ENCODE measurements at places on chromosomes 3 and 15.
A peak's percentile ranks its signal among the peaks of the same experiment; 100 is the strongest.

DNA sequence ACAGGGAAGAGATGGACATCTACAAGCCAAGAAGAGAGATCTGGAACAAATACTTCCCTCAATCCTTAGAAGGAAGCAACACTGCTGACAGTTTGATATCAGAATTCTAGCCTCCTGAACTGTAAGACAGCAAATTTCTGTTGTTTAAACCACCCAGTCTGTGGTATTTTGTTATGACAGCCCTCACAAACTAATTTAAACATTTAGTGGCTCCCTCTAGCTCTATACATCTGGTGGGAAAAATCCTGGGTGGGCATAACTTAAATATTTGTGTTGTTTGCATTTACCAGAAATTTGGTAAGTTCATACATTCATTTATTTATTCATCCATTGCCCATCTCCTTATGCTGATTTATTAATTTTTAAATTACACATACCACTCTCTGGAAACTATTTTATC is 62.5 kb upstream of the GSK3B start:
- no peak for DNase-seq

DNA sequence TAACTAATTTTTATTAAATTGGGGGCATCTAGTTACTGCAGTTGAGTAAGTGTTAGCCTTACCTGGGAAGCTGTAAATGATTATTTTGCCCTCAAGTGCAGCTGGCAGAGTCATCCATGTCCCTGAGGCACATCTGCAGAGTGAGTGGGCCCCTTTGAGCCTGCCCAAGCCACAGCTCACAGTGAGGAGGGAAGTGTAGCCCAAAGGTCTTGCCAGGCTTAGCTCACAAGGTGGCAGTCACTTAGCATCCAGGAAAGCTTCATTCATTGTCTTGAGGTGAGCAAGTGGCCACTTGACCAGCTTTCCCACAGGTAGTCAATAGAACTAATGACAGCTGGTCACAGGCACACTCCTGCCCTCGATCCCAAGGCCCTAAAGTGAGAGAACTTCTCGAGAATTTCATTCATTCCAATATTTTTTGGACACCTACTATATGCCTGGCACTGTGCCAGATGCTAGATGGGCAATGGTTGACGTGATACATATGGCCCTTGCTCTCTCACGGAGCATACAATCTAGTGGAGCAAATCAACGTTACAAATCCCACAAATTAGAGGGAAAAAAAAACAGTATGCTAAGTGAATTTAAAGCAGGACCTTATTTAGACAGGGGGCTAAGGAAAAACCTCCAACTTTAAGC is 163.3 kb upstream of the IL12A start:
- DNase-seq: no peak

DNA sequence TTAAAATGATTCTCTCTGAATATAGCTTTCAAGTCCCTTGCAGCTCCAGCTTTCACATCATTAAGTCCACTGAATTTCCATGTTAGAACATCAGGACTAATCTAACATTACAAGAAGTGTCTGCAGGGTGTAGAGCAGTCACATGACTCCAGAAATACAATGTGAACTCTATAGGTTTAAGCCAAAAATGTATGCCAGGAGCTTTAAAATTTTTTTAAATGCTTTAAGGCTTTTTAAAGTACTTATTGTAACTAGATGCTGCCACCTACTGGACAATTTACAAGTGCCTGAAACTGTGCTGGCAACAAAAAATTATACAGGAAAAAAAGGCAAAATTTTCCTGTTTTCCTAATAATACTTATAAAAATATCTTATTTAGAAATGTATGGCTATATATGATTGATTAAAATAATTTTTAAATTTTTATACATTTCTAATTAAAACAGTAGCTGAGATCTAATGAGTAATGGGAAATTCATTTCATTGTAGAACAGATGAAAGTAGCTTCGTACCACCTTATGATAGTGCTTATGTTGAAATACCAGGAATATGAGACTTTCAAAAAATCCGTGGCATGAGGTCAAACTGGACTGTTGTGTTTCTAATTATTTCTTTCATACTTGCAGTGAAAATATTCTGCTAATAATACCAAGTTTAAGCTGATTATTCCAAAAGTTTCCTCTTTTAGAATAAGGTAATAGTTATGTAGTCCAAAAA is 25.7 kb downstream of the FSIP1 start:
- DNase-seq: no peak

GRCh38 chr3:81778678-81779182 is 17.3 kb upstream of the GBE1 start:
- no peak for DNase-seq

GRCh38 chr15:81155375-81156218 is 21.5 kb downstream of the CFAP161 start:
- DNase-seq: no peak

DNA sequence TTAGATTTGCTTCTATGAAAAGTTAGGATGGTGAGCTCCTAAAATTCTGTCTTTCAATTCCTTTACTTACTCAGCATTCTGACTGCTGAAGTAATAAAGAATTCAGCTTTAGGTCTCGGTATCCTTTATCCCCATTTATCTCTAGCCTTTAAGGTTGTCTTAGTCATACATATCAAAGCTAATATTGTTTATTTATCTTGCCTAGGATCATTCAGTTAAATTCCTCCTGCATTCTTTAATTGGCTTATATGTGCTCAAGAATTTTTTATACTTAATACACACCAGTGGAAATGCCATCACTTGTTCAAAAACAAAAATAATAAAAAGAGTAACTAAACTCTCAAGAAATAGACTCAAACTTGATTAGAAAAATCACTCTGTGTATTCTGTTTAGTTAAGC is 507.0 kb downstream of the ZPLD1 start:
- DNase-seq: no peak

GRCh38 chr3:107956991-107957900 is 133.6 kb downstream of the CD47 start:
- DNase-seq: no peak

DNA sequence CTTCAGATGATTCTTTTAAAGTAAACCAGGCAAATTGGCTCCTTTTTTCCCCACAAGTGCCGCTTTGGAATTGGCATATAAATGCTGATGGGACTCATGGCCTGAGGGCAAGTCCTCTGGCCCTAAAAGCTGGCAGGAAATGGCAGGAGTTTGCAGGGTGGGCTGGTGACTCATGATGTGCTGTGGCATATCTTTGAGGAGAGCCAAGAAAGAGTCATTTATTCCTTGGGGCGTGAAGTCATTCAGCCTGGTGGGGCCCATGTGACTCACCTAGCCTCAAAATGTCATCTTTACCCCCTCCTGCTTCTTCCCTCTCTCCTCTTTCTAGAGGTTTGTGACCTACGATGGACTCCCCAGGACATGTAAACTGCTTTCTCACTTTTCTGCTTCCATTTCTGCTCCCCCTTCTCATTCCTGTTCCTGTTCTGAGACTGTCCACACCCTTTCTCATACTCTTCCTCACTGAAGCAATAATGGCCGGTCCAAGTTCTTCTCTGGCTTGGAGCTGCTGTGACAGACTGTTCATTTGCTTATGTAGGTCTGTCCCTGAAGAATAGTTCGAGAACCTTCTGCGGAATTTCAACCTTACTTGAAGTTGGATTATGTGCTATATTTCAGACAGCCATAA is 326.1 kb downstream of the SATB1 start:
- peak; percentile 80 for DNase-seq
